ENCODE measurements at places on chromosomes 13 and 19. TPM values are rescaled to one million over a fixed set of nuclear protein-coding genes. Genes with fewer than 3 reads are reported as not detected.

The PAK4 gene
- total RNA-seq: 31.7 TPM

The GPR12 gene
- total RNA-seq: not detected

The PALM gene
- 26.1 TPM for total RNA-seq

The RHPN2 gene
- 29.6 TPM for total RNA-seq

The ZIM2 gene
- not detected for total RNA-seq

The MISP gene
- total RNA-seq: 0.28 TPM

The LYPD5 gene
- total RNA-seq: 1.1 TPM

The VSTM2B gene
- 0.54 TPM for total RNA-seq

The ODAD3 gene
- total RNA-seq: 0.54 TPM

The FXYD5 gene
- total RNA-seq: 97.7 TPM

The PSG7 gene
- total RNA-seq: not detected

The ZNF154 gene
- 7.3 TPM for total RNA-seq

The OVOL3 gene
- total RNA-seq: not detected

The SPTBN4 gene
- total RNA-seq: 2.3 TPM

The EBI3 gene
- 0.52 TPM for total RNA-seq

The ATP8B3 gene
- 6.0 TPM for total RNA-seq

The PDX1 gene
- not detected for total RNA-seq

The SIGLEC11 gene
- total RNA-seq: not detected

The KIR2DL3 gene
- total RNA-seq: not detected

The KIR2DL4 gene
- not detected for total RNA-seq
